Stimulated activated CD4-positive, alpha-beta T cell treated with anti-CD3 and anti-CD28 coated beads, Interleukin-1b, Interleukin-23, amount 100 ng/mL, for 48 hours (primary cell): ENCODE measurements at places on chromosomes 4 and X.
A peak's percentile ranks its signal among the peaks of the same experiment; 100 is the strongest.

GRCh38 chr4:688854-689681 lies at the start of gene SLC49A3:
TSS of gene SLC49A3 (minus strand) at chr4:689151. CDS start at chr4:689127, 24 bp downstream.
- DNase-seq, result no peak

GRCh38 chr4:15702941-15703403 lies at the start of gene BST1:
TSS of gene BST1 (plus strand) at chr4:15703065. CDS start at chr4:15703145, 80 bp downstream.
- peak; percentile 42 for DNase-seq

- DNase-seq, result no peak
These were observed 59.7 kb downstream of the RWDD4 start for GRCh38 chr4:183599284-183599683.

- DNase-seq, result no peak
These were observed 185.7 kb upstream of the TBL1X start for GRCh38 chrX:9279234-9279544.

- no peak for DNase-seq
These were observed 1.0 kb upstream of the DDX60 start for GRCh38 chr4:168319486-168320019.

- no peak for DNase-seq
These were observed 68.0 kb downstream of the ACOX3 start for GRCh38 chr4:8372506-8372905.

DNA sequence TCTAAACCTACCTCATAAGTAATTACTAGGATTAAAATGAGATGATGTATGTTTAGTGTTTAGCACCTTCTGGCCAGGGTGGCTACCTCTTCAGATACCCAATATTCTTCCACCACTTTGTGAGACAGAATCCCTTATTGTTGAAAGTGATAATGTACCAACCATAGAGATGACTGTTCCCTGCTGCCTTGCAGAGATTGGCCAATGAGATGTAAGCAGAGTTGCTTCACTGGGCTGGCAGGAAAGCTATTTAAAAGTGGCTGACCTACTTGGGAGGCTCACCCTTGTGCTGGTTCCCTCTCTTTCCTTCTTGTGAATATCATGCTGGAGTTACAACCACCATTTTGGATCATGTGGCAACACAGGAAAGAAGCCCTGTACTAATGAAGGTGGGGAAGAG lies 58.9 kb downstream of the TMEM154 start:
- no peak for DNase-seq

- no peak for DNase-seq
These were observed 143.5 kb downstream of the TSPAN5 start for GRCh38 chr4:98514741-98515469.

- no peak for DNase-seq
These were observed 9.4 kb downstream of the NUDT6 start for GRCh38 chr4:122912810-122913575.

GRCh38 chrX:130072345-130072740 lies 38.0 kb downstream of the ELF4 start:
- DNase-seq, result no peak

DNA sequence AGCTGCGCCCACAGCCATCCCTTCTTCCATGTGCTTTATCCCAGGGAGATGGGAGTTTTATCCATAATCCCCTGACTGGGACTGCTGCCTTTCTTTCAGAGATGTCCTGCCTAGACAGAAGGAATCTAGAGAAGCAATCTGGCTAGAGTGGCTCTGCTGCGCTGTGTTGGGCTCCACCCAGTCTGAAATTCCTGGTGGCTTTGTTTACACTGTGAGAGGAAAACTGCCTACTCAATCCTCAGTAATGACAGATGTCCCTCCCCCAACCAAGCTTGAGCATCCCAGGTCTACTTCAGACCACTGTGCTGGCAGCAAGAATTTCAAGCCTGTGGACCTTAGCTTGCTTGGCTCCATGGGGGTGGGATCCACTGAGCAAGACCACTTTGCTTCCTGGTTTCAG lies 116.9 kb upstream of the AR start:
- DNase-seq, result no peak

GRCh38 chrX:84477114-84477513 lies 25.1 kb downstream of the HDX start:
- DNase-seq, result no peak

DNA sequence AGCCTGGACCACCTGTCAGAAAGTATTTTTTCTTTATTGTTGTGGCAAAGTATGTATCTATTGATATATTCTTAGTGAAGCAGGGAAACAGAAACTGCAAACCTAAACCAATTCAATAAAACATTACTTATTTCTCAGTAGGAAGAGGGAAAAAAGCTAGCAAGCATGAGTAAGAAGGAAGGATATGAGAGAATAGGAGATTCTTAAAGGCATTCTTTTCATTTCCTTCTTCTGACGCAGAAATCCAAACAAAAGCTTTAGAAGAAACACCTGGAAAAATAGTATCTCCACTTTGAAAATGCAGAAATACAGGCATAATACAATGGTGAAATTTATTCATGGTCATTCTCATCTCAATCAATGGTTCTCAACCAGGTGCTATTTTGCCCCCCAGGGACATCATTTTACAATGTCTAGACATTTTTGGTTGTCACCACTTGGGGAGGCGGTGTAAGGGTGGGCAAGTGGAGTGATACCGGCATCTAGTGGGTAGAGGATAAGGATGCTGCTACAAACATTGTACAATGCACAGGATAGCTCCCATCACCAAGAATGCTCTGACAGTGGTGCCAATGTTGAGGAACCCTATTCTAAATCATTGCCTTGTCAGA lies 21.7 kb upstream of the ATXN3L start:
- DNase-seq, result no peak

DNA sequence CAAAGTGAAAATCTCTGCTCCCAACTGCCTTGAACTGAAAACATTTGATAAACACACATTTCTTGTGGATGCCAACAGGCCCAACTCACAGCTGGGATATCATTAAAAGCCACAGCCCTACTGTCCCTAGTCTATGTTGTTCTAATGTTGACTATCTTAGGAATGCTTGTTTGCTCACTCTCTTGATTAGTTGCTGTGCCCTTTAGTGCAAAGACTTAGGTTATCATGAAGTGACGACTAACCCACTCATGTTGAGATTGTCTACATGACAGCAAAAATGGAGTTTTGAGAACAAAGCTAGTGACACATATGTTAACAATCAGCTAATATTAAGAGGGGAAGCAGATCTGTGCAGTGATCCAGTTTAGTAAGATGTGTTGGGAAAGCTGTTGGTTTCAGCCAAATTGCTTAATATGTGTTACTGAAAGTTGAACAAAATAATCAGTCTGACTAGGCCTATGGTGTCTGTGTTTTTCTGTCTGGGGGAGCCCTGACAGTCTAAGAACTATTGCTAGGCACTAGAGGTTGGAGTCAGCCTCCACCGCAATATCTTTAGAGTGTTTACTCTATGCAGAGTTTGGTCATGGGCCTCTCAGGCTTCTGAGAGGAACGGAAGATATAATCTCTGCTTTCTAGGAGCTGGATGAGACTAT lies 125.5 kb downstream of the ATG4A start:
- no peak for DNase-seq

GRCh38 chr4:101370663-101371210 lies 23.4 kb upstream of the PPP3CA start:
- DNase-seq, result no peak
